ENCODE measurements at places on chromosomes 13 and 19.
A peak's percentile ranks its signal among the peaks of the same experiment; 100 is the strongest.

DNA sequence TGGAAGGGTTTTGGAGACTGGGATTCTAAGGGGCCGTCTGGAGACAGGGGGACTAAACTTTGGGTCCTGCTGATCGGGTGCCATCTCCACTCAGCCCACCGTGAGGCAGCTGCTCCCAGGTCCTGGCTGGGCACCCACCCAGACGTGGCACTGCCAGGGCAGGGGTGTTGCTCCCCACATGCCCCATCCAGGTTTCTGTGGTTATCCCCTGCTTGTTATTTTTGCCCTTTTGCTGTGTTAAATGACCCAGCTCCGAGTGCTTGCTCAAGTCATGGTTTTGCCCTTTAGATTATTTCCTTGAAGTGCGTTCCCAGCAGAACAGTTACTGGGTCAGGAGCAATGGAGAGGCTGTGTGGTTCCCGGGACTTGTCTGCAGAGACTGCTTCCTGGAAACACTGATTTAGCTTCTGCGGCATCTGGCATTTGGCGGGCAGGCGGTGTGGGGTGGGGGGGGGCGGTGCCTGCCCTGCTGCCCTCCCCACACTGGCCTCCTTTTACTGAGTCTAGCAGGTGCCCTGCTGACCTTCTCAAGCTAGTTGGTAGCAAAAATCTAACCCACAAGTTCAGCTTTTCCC is 1.9 kb downstream of the RAB11B start:
- no peak for DNase-seq

DNA sequence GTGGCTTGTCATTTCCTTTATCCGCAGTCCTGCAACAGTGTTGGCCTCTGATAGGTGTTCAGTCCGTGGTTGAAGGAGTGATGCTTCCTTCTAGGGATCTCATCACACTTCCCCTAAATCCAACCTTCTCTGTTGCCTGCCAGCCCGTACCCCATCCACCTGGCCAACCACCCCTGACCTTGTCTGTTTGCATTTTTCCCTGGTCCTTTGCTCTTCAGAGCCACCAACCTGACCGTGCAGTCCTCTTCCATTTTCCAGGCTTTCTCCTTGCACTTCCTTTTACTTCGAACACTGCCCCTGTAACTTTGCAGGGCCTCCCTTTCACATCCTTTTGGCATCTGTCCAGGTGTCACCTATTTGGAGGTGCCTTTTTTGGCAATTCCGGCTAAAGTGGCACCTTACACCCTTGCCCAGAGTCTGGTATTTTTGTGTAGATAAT is 696 bp downstream of the ZNF460 start:
- DNase-seq, result no peak

DNA sequence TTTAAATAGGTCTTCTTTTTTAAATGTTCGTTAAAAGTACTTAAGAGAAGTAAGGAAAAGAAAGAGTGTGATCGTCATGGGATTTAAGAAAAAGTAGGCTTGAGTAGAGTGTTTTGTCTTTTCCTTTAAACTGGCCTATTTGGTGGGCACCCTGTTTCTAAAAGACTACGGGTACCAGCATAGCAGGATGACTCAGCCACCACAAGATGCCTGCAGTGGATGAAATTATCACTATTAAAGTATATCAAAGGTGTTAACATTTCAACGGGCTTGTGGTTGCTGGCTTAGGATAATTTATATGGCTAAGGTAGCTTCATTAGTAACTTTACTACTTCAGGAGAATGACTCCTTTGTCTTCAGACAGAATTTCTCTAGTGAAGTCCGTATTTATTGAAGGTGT is 112.6 kb downstream of the STARD13 start:
- no peak for DNase-seq

- peak; percentile 35 for DNase-seq
Measured at GRCh38 chr19:51607920-51608562, 22.2 kb downstream of the SIGLEC5 start.

- no peak for DNase-seq
Measured at GRCh38 chr13:95174517-95174916, 126.7 kb downstream of the ABCC4 start.

- DNase-seq, result no peak
Measured at GRCh38 chr19:10553943-10554381, 10.3 kb downstream of the ATG4D start.

GRCh38 chr13:96850538-96851145 is 143.6 kb downstream of the OXGR1 start:
- DNase-seq, result no peak

- no peak for DNase-seq
Measured at GRCh38 chr13:60155978-60156377, 7.8 kb downstream of the DIAPH3 start.

- no peak for DNase-seq
Measured at GRCh38 chr13:95920485-95920884, 132.7 kb downstream of the UGGT2 start.

GRCh38 chr13:75927183-75927669 is 291.1 kb downstream of the LMO7 start:
- DNase-seq, result no peak

- DNase-seq, result no peak
Measured at GRCh38 chr19:2494447-2495129, 18.7 kb downstream of the GADD45B start.

- no peak for DNase-seq
Measured at GRCh38 chr19:602391-603301, 13.0 kb downstream of the HCN2 start.

GRCh38 chr13:61162106-61162505 is 253.5 kb downstream of the PCDH20 start:
- DNase-seq, result no peak

- no peak for DNase-seq
Measured at GRCh38 chr13:98433654-98434053, 143.3 kb downstream of the STK24 start.

GRCh38 chr13:27643334-27644132 is 21.8 kb downstream of the POLR1D start:
- DNase-seq, result no peak

- no peak for DNase-seq
Measured at GRCh38 chr13:40508127-40508526, 158.3 kb downstream of the FOXO1 start.

DNA sequence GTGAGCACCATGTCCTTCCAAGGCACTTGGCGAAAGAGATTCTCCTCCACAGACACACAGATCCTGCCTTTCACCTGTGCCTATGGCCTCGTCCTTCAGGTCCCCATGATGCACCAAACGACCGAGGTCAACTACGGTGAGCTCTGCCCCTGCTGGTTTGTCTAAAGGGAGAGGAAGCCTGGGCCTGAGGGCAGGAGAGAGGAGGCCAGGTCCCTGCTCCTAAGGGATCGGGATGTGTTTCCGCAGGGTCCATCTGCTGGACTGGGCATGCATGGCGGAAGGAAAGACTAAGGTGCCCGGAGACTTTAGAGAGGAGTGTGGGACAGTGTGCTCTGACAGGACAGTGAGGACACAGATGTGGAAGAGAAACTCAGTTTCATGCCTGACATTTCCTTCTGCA is 7.6 kb downstream of the SERPINE3 start:
- DNase-seq, result no peak

DNA sequence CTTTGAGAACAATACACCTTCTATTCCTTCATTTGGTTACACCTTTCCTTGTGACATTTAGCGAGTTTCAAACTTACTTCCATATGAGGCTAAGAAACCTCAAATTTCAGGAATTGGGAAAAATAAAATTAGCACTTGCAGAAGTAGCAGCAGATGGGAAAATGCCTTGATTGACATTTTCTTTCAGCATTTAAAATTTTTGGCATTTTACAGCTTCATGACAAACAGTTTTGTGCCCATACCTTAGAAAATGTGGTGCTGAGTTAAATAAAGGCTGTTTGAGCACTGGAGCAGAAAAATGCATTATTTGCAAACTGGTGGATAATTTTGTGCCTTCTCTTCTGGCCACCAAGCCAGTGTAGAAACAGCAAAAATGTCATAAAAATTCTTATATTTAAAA is 95.4 kb downstream of the PCDH17 start:
- no peak for DNase-seq

- no peak for DNase-seq
Measured at GRCh38 chr13:92074658-92075057, 676.2 kb downstream of the GPC5 start.

GRCh38 chr19:9836021-9836420 is 903 bp downstream of the PIN1 start:
- DNase-seq, result no peak

- DNase-seq, result no peak
Measured at GRCh38 chr13:48615049-48615448, 38.7 kb upstream of the CYSLTR2 start.

DNA sequence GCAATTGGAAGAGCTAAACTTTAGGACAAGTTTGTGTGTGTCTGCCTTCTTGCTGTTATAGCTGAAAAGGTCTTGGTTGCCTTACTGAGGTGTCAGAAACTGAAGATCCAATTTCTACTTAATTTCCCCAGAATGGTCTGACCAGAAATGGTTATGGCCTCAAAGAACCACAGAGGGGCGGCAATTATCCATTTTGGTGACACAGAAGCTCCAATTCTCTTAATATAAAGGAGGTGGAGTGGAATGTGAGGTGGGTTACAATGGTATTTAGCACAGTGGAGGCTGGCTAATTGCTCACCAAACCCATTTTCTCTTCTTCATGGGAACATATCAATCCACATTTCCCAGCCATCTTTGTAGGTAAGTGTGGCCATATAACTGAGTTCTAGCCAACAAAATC is 1157.2 kb downstream of the OLFM4 start:
- DNase-seq, result no peak

DNA sequence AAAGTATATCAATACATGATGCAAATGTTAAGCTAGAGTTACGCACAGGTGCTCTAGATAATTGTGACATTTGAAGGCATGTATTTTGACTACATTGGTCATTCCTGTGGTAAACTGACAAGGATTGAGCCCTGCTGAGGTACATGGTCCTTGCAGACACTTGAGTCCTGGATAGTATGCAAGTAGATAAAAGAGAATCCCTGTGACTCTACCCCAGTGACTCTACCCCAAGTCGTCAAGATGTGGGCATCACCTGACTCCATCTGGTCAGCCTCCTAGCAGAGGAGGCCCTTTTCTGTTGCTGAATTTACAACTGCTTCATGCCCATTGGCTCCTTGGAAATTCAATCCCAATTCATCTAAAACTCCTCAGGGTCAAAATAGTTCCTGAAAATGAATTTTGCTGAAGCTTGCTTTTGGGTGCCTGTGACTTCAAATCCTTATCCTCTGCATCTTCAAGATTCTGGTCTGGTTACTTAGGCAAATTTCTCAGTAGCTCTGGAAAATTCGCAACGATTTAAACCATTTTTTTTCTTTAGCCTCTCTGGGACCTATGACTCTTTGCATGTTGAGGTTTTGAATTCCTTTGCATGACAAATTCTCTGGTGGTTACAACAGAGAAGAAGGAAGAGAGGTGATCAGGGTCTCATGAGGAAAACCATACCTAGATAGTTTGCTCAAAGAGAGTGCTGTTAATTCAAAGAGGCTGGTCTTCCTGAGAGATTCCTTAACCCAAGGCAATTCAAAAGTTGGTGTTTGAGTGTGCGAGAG is 422.1 kb downstream of the FGF9 start:
- no peak for DNase-seq

- DNase-seq, result no peak
Measured at GRCh38 chr19:50830266-50831025, 2.9 kb downstream of the KLK15 start.

- DNase-seq, result no peak
Measured at GRCh38 chr19:17091758-17092333, 16.3 kb downstream of the MYO9B start.

DNA sequence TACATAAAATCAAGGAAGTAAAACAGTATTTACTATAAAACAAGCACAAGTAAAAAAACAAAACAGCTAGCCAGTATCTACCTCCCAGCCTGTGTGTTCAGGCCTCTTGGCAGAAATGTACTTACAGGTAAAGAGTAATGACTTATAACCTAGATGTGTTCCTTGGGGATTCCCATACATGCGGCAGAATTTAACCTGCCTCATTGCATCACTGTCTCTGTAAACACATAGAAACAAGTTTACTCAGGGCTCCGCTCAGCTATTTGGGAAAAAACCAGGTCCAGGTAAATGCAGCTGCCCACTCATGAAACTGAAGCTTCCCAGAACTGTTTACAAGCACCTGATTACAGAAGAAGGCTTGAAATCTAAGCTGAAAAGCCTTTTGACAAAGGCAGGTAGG is 50.7 kb upstream of the SERP2 start:
- no peak for DNase-seq

- DNase-seq, result no peak
Measured at GRCh38 chr13:76708138-76708688, 178.0 kb downstream of the KCTD12 start.

DNA sequence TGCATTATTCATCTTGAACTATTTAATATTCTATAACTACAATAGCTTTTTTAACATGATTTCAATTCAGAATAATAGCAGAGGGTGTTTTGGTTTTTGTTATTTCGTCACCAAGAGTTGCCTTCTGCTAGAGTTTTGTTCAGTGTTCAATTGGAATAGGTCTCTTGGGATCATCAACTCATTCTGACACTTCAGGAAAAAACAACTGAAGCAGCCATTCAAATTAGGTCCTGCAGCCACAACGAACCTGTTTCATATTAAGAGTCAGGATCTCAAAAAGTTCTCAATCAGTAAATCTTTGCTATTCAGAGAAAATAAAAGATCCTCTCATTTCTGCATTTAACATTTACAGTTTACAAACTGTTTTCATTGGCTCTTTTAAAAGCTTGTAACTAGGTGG is 2.4 kb upstream of the CHAMP1 start:
- DNase-seq, result no peak

DNA sequence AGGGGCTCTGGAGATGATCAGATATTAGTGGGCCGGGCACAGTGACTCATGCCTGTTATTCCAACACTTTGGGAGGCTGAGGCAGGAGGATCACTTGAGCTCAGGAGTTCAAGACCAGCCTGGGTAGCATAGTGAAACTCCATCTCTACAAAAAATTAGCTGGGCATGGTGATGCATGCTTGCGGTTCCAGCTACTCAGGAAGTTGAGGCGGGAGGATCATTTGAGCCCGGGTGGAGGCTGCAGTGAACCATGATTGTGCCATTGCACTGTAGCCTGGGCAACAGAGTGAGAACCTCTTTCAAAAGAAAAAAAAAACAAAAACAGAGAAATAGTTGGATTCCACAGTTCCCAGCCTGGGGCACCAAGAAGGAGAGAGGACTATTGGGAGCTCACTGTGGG is 17.9 kb upstream of the SHFL start:
- no peak for DNase-seq
